ENCODE measurements at places on chromosomes 2 and 18.
A peak's percentile ranks its signal among the peaks of the same experiment; 100 is the strongest.

- no peak for DNase-seq
Observed at GRCh38 chr2:161177969-161178368, 17.7 kb downstream of the TANK start.

DNA sequence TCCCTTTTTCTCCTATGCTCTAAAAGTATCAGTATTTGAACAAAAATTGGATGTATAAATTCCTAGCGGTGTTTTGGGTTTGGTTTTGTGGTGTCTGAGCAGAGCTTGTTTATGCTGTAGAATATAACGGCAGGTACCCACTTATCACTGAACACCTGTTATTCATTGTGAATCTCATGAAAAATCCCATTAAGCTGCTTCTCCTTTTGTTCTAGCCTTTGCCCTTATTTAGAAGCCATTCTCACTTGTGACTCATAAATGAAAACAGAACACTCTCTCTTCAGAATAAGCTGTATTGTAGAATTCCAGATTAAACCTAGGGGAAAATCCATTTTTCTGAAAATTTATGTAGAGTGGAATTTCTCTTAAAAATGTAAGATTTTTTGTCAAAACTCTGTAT, 104.0 kb downstream of the PRPF40A start:
- DNase-seq: peak; percentile 35

DNA sequence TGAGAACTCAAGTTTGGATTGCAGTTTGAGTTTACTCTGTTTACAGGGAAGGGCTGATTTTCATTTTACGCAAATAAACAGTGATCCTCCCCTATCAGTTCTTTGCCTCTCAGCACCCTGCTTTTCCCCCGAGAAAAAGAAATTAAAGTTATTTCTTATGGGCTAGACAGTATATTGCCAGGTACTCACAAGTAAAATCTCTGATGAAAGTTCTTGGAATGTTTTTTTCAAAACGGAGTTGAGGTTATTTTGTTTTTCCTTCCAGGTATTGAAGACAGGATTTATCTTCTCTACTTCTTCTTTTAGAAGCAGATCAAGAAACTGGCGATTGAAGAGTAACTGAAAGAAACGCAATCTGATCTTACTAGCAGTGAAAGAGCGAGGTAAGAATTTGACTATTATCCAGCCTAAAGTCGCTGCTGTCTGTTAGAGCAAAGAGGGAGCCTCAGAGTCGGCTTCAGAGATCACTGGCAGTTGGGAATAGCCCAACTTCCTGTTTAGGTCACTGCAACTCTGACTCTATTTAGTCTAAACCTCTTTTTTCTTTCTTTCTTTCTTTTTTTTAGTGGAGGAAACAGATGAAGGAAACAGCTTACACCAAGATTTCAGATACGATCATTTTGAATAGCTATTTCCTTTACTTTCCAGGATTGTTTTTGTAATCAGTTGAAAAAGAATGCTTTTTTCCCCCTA, at the start of gene TFPI:
Gene TFPI, minus strand, starts transcription at position 425 of the 693 bp plus-strand sequence. CDS start 50,667 bp downstream, outside the sequence.
- DNase-seq: no peak

DNA sequence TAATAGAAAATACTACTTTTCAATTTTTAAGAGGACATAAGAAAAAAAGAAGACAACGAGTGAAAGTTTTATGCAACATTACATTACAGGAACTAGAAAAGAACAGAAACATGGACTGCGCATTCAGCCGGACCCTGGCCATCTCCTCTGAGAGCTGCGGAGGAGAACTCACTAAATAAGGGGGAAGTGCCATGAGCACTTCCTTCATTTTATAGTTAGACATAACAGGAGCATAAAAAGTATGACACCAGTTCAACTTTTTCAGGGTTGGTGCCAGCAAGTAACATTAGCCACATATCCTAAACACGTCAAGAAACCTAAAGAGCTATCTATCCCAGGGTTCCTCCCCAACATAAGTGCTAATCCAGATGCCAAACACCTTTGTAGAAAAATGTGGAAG, 78.0 kb upstream of the SERTAD2 start:
- no peak for DNase-seq

DNA sequence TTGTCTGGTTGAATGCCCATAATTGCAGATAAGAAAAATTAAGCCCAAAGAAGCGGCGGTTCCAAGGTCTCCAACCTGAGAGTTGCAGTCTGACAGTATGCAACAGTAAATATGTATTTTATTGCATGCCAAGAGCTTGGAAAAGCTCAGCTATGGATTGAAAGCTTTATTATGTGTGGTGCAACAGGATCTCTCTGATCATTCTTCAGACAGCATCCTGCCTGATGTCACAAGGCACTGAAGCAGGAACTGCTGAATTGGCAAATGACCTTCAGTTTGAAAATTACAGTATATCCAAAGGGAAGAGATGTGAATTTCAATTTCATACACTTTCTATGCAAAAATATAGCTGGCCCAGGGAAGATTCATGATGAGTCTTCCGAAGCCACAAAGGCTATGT, 42.5 kb downstream of the DOCK10 start:
- DNase-seq: no peak

DNA sequence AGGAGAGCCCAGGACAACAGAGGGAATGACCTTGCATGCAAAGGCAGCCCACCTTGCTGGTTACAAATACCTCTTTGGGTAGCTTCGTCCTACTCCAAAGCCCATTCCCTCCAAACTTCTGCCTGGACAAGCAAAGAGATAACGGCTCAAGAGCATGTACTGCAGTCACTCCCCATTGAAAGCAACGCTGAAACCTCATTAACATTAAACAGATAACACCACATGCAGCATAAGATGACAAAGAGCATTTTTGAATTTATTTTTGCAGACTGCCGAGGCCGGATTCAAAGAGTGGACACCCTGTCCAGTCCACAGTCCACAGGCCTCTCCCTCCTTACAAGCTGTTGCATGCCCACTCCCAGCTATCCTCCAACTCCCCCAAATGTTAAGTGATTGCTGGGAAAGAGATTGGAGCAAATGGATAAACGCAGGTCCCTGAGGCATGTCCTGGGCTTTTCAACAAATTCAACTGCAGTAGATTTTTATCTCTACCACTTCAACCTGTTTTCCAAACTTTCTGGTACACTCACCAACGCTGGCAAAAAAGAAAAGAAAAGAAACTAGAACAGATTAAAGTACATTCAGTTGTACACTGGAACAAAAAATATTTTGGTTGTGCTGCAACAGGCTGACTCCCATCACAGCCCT, 40.1 kb downstream of the MREG start:
- DNase-seq: no peak

DNA sequence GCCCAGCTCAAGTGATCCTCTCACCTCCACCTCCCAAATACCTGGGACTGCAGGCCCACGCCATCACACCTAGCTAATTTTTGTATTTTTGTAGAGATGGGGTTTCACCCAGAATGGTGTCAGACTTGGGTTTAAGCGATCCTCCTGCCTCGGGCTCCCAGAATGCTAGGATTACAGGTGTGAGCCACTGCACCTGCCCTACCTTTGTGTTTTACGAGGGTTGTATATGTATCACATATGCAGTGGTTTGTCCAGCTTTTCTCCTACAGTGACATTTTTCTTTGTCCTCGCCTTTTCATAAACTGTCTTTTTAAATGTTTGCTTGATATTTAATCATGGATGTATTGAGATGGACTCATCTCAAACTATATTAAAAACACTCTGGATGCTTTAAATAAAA, 38.5 kb downstream of the AGAP1 start:
- DNase-seq: no peak

DNA sequence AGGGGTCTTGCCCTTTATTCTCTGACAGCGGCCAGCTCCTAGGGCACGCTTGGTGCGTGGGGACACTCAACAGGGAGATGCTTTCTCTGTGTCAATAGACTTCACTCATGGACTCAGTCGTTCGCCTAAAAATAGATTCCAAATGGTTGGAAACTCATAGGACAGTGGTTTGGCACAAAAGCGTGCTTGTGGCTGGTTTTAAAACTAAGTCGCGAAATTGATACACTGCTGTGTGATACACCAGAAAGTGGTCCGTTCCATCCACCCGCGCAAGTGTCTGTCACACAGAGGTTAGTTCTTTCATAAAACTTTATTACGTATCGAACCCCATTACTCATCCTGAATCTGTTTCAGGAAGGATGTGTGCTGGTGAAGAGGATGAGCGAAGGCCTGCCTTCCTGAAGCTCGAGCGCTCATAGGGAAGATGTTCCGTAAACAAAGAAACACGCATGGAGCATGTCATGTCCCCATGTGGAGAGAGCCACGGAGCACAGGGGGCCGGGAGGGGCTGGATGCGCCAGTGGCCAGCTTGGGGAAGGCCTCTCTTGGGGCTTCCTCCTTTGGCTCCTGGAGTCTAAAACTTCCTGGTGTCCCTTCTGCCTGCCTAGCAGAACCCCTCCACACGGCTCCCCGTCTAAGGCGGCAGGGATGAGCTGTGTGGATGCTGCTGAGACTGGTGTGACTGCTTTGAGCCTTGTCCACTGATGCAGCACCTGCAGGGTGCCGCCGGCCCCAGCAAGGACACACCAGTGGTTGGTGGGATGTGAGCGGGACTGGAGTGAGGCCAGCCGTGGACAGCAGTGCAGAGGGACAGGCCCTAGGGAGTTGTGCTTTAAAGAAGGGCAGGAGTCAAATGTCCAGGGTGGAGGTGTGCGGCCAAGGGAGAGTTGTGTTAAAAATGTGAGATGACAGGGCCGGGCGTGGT, 207.2 kb downstream of the GBX2 start:
- no peak for DNase-seq

DNA sequence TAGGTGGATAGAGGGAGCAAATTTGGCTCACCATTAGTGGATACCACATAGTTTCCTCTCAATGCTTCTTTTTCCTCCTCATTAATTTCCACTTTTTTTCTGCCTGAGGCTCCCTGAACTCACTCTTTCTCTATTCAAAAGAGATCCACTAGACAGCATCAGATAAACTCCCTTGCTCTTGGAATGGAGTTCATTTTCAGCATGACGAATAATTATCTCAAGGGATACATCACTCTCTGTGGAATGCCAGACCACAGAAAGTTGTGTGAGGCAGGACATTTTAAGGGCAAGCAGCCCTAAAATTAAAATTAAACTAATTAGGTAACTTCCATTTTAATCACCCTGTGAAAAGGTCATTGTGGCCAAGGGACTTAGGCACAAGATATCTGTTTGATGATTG, 1920.1 kb upstream of the CELF4 start:
- DNase-seq: no peak

- DNase-seq: no peak
Observed at GRCh38 chr2:132465917-132466316, 49.3 kb downstream of the GPR39 start.

GRCh38 chr2:234641086-234641485, 144.2 kb upstream of the ARL4C start:
- DNase-seq: no peak

GRCh38 chr2:980176-980575, 29.5 kb downstream of the SNTG2 start:
- no peak for DNase-seq

- DNase-seq: peak; percentile 8
Observed at GRCh38 chr2:181586569-181587081, 70.3 kb downstream of the CERKL start.

GRCh38 chr2:105321875-105322646, 7.5 kb downstream of the TGFBRAP1 start:
- no peak for DNase-seq

DNA sequence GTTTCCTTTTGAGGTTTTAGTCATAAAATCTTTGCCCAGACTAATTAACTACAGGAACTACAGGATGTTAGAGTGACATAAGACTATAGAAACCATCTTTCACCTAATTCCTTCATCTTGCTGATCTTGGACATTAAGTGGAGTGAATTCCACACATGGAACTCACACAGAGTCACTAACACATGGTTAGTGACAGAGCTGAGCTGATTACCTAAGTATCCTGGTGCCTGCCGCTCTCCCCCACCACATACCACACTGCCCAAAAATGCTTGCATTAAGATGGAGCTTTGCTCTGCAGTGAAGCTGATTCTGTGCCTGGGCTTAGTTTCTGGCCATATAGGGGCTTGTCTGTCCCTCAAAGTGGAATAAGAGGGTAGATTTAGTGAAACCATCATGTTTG, 332.9 kb upstream of the NT5C1B start:
- DNase-seq: no peak

DNA sequence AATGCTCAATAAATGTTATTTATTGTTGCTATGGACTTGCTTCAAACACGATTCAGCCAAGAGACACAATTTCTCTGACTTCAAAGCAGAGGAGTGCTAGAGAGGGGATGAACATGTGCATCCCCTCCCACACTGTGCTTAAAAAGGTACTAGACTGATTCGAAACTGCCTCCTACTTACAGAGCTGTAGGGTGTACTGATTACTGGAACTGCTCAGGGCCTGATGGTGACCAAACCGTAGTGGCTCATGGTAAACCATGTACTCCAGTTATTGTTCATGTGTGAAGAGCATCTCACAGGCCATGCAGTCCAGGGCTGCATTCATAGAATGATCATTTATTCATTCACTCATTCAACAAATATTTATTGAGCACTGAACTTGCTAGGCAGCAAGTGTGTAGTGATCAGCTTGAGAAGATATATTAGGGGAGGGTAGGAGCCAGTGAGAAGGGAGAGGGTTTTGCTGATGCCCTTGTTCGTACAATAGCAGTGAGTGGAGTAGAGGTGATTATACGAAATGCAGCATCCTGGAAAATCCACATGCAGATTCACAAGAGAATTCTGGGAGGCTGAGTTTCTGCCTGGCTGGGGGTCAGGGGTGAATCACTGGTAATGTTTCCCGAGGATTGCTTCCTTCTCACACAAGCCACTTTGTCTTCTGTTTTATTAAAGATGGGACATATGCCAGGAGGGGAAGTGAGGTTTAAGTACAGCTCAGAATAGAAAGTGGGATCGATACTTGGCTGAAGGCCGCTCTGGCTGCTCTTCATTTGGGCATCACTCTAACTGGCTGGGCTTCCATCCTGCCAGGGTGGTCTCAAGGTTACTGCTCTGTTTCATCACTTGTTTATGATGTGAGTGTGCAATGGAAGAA, 245.4 kb downstream of the RAD51AP2 start:
- DNase-seq: no peak

GRCh38 chr2:191543708-191544107, 134.2 kb upstream of the NABP1 start:
- DNase-seq: no peak

GRCh38 chr18:79682894-79683625, 3.5 kb downstream of the CTDP1 start:
- peak; percentile 41 for DNase-seq

- no peak for DNase-seq
Observed at GRCh38 chr2:171924170-171924942, 2.1 kb downstream of the HAT1 start.

DNA sequence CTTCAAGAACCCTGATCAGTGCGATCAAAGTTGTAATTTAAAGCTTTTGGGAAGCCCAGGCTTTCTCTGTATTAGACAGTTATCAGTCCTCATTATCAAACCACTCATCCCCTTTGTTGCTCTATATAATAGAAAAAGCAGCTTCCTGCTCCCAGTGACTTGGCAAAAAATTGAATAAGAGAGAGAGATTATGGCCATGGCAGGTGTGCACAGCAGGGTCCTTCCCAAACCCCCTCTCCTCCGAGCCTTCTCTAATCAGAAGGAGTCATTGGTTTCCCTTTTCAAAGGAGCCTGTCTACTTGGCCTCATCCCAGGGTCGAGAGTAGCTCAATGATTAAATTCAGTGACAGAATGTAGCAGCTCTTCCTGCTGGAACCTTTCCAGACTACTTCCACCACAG, 81.5 kb downstream of the SEMA4F start:
- no peak for DNase-seq

All from GM13976 (cell line).